ENCODE measurements at places on chromosomes 12 and 14.
A peak's percentile ranks its signal among the peaks of the same experiment; 100 is the strongest.

GRCh38 chr12:7583471-7583870, 79.9 kb upstream of the CD163 start:
- no peak for DNase-seq

GRCh38 chr12:40208707-40209446, 15.9 kb upstream of the LRRK2 start:
- peak; percentile 6 for DNase-seq

DNA sequence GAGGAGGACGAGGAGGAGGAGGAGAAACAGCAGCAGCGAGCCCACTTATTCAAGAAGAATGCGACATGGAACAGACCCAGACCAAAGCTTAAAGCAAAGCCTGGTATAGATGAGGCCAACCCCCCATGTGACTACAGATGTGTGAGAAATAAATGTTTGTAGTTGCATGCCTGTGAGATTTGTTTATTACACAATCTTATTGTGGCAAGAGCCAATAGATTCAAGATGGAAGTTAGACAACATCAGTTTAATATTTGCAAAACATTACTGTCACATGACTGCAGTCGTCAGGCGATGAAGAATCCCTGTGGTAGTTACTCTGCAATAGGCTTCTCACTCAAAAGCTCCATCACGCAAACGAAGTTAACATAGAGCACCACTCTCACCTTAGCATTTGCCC, 17.2 kb upstream of the SLC35F4 start:
- DNase-seq = no peak

- no peak for DNase-seq
These were observed 41.3 kb downstream of the WNK1 start for GRCh38 chr12:793711-794110.

- DNase-seq = no peak
These were observed 273.3 kb downstream of the ALG10 start for GRCh38 chr12:34295366-34296142.

DNA sequence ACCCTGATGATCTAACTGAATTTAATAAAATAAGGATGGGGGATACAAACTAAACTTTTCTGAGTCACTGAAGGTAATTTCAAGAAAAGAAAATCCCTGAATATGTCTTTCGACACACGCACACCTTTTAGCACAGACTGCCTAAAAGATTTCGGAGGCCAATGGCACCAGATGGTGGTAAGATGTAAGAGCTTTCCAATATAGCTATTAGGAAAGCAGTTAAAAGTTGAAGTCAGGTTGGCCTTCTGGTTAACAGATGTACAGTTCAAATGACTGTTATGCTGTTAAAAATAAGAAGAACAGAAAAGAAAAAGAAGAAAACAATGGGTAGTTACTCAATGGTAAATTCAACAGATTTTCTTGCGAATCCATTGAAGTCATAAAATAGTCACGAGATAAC, 80.7 kb upstream of the KRR1 start:
- no peak for DNase-seq

DNA sequence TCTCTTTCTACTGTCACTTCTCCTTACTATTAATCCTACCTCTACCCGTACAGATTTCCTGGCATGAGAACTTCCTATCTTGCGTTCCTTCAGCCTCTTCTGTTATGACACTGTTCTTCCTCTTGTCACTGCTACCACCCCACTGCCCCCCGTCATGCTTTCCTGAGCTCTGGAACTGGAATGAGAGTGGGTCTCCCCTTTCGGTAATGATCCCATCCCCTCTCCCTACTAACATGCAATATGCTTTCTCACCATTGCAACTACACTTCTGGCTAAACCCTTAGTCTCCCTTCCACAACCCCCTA, 4.9 kb upstream of the AP1G2 start:
- no peak for DNase-seq

- DNase-seq = no peak
These were observed 14.8 kb downstream of the HSP90B1 start for GRCh38 chr12:103944964-103945363.

DNA sequence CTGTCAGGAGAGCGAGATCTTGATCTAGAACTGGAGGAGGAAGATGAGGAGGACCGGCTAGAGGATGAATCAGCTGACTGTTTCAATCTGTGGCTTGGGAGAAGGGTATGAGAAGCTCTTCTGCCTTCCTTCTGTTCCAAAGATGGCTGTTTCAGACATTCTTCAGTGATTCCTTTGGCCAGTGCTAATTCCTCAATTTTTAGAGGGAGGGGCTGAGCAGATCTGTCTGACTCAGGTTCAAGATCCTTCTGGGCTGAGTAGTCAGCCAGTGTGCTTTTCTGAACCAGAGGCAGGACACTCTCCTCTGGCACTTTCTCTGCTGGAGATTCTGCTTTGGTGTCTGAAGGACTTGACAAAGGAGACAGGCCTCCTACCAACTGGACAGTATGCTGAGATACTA, 15.2 kb downstream of the ACIN1 start:
- no peak for DNase-seq

DNA sequence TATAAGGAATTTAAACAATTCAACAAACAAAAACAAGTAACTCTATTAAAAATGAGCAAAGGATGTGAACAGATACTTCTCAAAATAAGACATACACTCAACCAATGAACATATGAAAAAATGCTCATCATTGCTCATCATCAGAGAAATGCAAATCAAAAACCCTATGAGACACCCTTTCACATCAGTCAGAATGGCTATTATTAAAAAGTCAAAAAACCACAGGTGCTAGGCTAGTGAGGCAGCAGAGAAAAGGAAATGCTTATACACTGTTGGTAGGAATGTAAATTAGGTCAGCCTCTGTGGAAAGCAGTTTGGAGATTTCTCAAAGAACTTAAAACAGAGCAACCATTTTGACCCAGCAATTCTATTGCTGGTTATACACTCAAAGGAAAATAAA, 52.0 kb downstream of the NAV3 start:
- DNase-seq = no peak

- no peak for DNase-seq
These were observed 70.0 kb downstream of the KIF21A start for GRCh38 chr12:39372929-39373328.

DNA sequence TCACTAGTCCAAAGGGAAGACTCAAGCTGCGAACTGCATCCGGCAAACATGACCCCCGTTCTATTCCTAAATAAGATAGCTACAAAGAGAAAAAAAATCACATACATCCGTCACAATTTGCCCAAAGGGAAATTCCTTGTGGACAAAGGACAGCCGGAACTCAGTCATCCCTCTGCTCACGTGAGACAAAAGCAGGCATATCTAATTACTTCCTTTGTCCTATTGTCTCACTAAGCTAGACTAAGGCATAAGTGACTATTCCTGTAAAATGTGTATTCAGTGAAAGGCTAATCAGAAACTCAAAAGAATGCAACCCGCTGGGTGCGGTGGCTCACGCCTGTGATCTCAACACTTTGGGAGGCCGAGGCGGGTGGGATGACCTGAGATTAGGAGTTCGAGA, 27.2 kb upstream of the NINJ2 start:
- no peak for DNase-seq

GRCh38 chr14:73058922-73059673, 764 bp downstream of the RBM25 start:
- DNase-seq = peak; percentile 10

DNA sequence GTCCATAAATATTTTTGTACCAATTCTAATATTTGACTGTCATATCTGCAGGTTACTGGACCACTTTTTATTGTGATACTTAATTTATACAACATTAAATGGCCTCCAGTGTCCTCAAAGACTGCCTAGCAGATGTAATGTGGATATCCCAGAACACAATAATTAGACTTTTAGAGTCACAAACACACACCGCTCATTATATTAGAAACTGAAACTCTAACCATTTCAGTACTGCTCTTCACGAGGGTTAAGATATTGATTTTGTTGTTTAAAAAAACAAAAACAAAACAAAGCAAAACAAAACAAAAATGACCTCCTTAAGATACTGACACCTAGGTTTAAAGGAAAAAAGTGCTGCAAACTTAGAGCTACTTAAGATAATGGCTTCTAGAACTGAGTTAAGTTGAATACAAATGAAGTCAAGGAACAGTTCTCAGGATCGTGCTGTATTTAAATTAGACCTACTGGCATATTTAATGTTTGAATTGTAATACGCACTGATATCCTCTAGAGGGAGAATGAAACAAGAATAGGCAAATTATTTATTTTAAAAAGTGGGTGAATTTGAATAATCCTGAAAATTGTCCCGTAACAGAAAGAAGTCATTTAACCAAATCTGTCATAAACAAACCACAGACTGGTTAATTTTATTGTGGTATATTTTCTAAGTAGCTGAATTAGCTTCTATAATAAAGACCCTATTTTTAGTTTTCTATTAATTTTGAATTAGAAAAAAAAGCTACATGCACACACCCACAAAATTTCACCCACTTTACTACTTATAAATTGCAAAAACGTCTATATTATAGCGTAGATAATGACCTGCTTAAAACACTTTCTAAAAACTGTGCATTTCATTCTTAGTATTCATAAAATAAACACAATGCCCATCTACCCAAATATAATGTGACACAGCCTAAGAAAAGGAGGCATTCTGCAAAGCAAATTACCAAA, 395.2 kb upstream of the DCN start:
- peak; percentile 6 for DNase-seq

DNA sequence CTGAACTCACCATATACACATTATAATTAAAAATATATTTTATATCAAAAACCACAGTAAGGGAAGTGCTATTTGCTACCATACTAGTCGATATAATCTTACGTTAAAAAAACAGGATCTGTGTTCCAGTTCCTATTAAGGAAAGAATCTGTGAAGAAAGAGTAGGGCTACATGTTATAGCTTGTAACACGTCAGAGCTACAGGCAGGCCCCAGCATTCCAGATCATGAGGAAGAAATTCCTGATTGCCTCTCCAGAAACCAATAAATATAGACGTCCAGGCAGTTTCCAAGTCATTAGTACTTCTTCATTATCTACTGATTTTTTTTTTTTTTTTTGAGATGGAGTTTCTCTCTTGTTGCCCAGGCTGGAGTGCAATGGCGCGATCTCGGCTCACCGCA, 20.6 kb downstream of the SGPP1 start:
- DNase-seq = no peak

GRCh38 chr14:69796797-69797500, at the start of gene SLC10A1:
Gene SLC10A1, minus strand, starts transcription at chr14:69797241. Its CDS starts 86 bp downstream, at chr14:69797155.
- no peak for DNase-seq

DNA sequence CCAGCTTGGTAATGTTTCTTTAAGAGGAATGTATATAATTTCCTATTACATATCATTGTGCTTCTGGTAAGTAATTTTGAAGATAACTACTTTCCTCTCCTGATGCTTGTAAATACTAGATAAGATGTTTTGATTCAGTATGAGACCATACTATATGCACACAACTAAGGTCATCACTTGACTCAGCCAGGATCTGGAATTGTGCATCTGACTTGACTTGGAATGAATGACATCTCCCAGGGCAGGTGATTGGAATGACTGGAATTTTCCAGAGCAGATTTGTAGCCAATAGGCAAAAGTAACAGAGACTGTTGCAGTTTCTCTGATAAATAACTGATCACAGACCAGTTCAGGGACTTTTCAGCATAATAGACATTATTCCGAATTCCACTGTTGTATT, 11.1 kb downstream of the BEST3 start:
- no peak for DNase-seq

GRCh38 chr14:104320611-104321086, 182.3 kb downstream of the KIF26A start:
- DNase-seq = no peak

DNA sequence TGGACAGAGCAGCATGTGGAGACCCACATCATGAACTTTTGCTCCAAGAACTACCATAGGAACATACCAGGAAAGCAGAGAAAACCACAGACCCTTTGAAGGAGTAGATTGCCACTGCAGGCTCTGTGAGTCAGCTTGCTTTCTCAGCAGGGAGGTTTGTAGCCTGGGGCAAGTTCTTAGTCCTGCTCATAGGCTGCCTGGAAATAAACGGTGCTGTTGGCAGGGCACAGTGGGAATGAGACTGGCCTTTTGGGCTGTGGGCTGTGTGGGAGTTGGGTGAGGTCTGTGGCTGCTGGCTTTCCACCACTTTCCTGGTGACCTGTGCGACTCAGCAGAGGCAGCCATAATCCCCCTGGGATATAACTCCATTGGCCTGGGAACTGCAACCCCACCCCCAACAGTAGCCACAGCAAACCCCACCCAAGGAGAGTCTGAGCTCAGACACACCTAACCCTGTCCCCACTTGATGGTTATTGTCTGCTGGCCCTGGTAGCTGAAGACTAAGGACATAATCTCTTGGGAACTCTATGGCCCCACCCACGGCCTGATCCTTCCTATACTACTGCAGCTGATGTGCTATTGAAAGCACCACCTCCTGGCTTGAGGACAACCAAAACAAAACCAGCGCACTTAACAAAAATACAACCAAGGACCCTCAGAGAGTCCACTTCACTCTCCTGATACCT, 192.1 kb upstream of the GARIN6 start:
- no peak for DNase-seq

DNA sequence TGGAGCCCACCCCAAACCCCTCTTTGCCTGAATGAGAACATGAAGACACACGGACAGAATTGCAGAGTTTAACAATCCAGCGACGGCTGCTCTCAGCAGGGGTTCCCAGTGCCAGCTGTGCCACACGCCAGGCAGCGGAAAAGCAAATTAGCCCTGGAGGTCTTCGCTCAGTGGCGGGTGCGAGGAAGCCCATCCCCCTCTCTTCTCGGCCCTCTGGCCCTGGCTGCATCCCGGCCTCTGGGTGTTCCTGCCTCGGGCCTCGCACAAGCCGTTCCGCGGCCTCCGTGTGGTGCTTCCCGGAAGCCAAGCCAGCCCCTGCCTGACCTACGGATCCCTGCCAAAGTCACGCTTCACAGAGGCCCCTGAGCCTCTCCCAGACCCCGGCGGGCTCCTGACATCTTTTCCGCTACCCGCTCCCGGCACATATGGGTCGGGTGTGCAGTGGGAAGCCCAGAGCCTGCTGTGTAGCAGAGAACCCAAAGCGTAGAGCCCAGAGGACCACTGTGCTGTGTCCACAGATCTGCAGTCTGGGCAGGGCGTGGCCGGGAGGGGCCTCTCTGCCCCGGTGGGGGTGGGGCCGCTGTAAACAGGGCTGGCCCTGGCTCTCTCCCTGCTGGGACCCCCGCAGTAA, 70.7 kb upstream of the GALNT9 start:
- no peak for DNase-seq

- no peak for DNase-seq
These were observed 26.4 kb downstream of the SCFD1 start for GRCh38 chr14:30648471-30648870.

GRCh38 chr12:95358111-95359083, 115.6 kb upstream of the METAP2 start:
- no peak for DNase-seq

GRCh38 chr14:60510951-60511599, 2.1 kb downstream of the SIX6 start:
- DNase-seq = no peak

- no peak for DNase-seq
These were observed 99.2 kb downstream of the RMST start for GRCh38 chr12:97561619-97562290.

DNA sequence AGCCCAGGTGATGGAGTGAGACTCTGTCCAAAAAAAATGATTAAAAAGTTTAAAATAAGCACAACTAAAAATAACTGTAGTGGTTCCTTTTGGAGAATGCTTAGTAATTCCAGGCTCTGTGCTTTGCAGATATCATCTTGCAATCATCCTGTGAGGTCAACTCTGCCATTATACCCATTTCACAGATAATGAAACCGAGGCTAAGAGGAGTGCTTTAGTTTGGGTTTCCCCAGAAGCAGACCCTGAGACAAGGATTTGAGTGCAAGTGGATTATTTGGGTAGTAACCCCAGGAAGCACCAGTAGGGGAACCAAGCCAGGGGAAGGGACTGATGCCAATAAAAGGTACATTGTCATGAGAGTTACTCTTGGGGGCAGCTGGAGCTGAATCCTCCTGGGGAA, 44.7 kb downstream of the RIN3 start:
- no peak for DNase-seq

- no peak for DNase-seq
These were observed 150.1 kb downstream of the PAH start for GRCh38 chr12:102766961-102767360.
